ENCODE measurements at places on chromosomes 6 and 20.
A peak's percentile ranks its signal among the peaks of the same experiment; 100 is the strongest.

DNA sequence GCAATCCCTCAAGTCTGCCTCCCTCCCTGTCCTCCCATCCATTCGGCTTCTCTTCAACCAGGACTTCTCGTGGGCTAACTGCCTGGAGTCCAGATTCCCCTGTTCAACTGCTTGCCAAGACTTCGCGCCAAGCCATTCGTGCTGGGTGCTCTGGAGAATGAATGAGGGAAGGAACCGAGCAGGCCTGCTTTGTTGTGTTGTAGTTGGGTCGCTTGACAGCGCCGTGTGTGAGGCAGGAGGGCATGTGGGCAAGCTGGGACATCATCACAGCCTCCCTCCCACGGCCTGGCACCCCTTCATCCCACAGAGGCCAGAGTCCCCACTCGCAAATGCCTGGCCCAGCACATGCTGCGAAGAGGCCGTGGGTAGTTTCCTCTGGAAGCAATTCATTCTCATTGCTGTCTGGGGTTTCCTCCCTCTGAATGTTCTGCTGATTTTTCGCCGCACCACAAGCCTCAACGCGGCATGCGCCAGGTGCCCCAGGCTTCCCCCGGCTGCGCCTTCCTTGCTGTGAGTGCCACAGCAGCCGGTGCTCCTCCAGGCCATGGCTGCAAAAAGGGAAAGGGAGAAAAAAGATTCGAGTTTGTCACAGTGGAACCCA lies 336.0 kb downstream of the QKI start:
- peak; percentile 18 for DNase-seq

DNA sequence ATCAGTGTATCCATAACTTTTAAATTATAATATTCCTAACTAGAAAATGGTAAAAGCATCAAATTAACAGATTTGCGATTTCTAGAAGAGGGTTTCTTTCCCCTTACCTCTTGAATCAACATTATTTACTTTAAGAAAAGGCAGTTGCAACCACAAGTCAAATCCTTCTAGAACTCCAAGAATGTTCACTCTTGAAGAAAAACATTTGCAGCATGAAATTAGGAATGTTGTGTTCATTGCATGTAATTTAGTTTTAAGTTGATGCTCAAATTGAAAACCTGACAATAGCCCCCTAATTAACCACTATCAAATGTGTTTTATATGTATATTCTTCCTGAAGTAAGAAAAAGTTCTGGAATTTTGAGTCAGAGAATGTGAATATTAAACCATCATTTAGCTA lies 2.3 kb upstream of the REV3L start:
- no peak for DNase-seq

- DNase-seq = no peak
Observed at GRCh38 chr6:12064131-12064530, 52.0 kb downstream of the HIVEP1 start.

- DNase-seq = no peak
Observed at GRCh38 chr6:89180971-89181370, 35.1 kb downstream of the PM20D2 start.

GRCh38 chr20:48807586-48808381 lies 20.0 kb downstream of the PREX1 start:
- peak; percentile 90 for DNase-seq

DNA sequence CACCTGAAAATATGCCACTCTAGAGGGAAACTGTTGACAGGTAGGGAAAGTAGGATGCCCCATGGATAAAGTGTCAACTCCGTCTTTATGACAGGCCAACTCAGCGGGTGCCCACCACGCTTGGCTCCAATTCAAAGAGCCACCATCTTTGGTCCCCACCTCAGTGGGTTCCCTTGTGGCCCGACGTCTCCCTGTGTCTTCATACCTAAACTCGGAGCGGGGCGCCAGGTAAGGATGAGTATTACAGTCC lies 277 bp downstream of the MDC1 start:
- no peak for DNase-seq

DNA sequence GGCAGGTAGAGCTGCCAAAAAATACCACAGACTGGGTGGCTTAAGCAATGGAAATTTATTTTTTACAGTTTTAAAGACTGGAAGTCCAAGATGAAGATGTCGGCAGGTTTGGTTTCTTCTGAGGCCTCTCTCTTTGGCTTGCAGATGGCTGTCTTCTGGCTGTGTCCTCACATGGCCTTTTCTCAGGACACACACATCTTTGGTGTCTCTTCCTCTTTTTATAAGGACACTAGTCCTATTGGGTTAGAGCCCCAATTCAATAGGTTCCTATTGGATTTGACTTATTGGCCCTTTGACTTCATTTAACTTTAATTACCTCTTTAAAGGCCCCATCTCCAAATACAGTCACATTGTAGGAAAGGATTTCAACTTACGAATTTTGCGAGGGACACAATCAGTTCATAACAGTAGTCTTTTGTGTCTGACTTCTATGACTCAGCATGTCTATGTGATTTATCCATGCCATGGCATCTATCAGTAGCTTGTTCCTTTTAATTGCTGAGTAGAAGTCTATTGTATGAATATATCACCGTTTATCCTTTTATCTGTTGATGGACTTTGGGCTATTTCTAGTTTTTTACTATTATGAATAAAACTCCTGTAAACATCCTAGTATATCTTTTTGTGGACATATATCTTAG lies 11.0 kb upstream of the TCP11 start:
- peak; percentile 78 for DNase-seq

DNA sequence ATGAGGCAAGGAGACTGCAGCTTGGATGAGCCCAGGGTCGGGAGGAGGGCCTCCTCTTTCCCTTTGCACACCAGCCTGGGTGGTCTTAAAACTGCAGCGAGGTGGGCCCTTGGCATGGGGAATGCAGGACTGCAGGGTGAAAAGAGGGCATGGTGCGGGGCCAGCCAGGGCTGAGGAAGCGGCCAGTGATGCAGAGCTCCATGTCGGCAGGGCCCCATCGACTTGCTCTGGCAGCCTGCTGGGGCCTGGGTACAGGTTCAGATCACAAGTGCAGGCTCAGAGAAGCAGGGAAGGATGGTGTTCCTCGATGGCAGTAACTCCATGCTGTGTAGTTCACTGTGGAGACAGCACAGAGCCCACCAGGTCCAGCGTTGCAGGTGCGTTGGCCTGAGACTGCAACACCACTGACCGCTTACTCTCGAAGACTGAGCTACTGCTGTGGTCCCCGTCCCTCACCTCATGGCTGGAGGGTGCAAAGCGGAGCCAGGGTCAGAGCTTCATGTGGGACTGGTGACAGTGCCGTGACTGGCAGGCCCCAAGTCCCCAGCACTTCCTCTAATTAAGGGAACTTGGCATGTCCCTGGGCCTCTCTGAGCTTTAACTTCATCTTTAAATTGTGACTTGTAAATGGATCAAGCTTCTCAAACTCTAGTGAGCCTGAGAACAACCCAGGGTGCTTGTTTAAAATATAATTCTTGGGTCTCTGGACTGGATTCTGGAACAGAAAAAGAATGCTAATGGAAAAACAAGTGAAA lies 223.2 kb downstream of the SYNDIG1 start:
- peak; percentile 27 for DNase-seq

DNA sequence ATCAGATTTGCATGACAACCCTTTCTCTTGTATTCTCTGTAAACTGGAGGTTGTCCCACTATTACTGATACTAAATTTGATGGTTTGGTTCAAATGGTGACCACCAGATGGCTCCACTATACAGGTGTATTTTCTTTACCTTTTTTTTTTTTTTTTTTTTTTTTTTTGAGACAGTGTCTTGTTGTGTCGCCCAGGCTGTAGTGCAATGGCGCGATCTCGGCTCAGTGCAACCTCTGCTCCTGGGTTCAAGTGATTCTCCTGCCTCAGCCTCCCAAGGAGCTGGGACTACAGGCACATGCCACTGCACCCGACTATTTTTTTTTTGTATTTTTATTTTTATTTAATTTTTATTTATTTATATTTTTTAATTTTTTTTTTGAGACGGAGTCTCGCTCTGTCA lies 6.6 kb upstream of the WTAP start:
- no peak for DNase-seq

DNA sequence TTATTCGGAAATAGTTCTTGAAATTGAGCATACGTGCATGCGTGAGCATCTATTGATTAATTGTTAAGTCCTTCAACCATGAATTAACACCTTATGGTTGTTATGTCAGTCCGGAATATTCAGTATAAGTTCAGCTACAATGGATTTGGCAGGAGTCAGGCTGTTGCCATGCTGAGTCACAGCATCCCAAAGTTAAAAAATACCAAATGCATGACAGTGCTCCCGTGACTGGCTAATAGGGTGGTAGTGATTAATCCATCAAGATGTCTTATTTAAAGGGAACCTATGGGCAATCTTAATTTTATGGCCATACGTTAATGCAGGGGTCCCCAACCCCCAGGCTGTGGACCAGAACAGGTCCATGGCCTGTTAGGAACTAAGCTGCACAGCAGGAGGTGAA lies 10.5 kb downstream of the RAE1 start:
- no peak for DNase-seq

GRCh38 chr20:2516399-2516798 lies 7.7 kb upstream of the ZNF343 start:
- no peak for DNase-seq

DNA sequence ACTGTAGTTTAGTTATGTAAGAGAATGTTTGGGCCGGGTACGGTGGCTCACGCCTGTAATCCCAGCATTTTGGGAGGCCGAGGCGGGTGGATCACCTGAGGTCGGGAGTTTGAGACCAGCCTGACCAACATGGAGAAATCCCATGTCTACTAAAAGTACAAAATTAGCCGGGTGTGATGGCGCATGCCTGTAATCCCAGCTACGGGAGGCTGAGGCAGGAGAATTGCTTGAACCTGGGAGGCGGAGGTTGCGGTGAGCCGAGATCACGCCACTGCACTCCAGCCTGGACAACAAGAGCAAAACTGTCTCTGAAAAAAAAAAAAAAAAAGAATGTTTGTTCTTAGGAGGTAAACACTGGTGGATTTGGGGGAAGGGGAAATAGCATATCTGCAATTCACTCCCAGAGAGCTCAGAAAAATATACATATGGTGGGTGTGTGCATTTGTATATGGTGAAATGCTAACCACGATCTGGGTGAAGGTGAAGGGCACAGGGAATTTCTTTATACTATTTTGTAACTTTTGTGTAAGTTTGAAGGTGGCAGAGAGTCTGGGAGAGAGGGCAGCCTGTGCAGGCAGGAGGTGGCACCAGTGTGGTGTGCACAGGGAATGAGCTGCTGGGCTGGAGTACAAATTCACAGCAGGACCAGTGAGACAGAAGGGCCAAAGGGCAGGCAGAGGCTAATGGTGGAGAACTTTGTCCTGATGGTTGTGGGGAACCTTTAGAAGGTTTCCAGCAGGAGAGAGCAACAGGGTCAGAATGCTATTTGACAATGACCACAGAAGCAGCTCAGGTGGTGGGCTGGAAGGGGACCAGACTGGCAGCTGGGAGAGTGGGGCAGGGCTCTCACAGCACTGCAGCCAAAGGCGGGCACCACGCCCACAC lies 42.4 kb downstream of the SSR1 start:
- no peak for DNase-seq

DNA sequence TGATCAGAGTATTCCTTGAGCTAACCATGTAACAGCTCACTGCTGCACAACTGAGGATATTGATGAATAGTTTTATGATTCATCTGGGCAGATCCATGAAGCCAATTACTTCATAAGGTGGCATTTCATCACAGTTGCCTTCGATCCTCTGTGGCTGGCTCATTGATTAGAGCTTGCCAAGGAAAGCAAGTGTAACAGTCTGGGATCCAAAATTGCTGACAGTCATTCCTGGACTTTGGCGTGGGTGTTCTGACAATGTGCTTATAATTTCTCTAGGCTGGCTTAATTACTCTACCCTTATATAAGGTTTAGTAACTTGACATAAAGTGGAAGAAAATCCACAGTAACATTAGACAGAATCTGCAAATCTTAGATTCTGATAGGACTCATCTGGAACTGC lies 551.3 kb upstream of the CDH4 start:
- DNase-seq = no peak

Measured in pons (tissue), 1 donor.